ENCODE measurements at places on chromosomes 5 and 9. TPM values are rescaled to one million over a fixed set of nuclear protein-coding genes. Genes with fewer than 3 reads are reported as not detected.

PCDHB10 gene
- 1.4 TPM for total RNA-seq

ROR2 gene
- total RNA-seq: 6.1 TPM

ARSI gene
- total RNA-seq: 3.3 TPM

GFPT2 gene
- total RNA-seq: 5.1 TPM

GRCh38 chr9:81565609-81566008 is 123.7 kb downstream of the TLE1 start:
- H3K27me3 ChIP-seq: no peaks in the 10 kb centered on the region
- no peaks in the 10 kb centered on the region for H3K4me1 ChIP-seq
- no peak for DNase-seq
- H3K4me3 ChIP-seq: no peak overlapping the region
- H3K36me3 ChIP-seq: no peaks in the 10 kb centered on the region

DNA sequence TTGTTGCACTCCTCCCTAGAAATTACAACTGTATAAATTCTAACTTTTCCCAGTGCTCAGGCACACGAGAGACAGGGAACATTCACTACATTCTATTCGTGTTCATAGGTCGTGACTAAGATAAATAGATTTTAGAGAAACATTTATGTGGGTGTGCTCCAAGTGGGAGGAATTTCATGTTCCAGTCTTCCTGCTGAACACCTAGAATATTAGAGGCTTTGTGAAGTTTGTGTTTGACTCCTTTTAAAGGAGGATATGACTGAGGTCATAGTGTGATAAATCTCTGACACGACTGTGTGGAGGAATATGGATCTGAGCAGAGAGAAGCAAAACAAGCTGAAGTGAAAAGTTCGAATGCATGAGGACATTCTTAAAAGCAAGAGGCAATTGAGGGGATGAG is 355.3 kb downstream of the ZSWIM6 start:
- H3K4me1 ChIP-seq: no peaks in the 10 kb centered on the region
- H3K27ac ChIP-seq: no peak overlapping the region
- no peak for DNase-seq
- no peak overlapping the region for H3K4me3 ChIP-seq

DNA sequence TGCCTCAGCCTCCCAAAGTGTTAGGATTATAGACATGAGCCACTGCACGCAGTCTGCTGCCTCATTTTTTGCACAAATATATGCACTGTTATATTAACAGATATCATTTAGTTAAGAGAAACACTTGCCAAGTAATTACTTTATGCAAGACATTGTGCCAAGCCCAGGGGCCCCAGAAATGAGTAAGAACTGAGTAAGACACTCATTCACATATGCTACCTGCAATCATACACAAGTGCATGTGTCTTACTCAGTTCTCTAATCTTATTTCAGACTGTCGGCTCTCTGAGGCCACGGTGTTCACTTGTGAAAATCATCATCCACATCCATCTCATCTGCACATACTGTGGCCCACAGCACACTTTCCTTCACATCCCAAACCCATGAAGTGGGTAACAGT is 16.0 kb downstream of the TRAF1 start:
- peaks cover 4% of the 10 kb centered on the region for H3K36me3 ChIP-seq
- no peak overlapping the region for H3K27ac ChIP-seq
- H3K27me3 ChIP-seq: no peaks in the 10 kb centered on the region
- peaks cover 12% of the 10 kb centered on the region for H3K4me1 ChIP-seq
- no peak for DNase-seq

DNA sequence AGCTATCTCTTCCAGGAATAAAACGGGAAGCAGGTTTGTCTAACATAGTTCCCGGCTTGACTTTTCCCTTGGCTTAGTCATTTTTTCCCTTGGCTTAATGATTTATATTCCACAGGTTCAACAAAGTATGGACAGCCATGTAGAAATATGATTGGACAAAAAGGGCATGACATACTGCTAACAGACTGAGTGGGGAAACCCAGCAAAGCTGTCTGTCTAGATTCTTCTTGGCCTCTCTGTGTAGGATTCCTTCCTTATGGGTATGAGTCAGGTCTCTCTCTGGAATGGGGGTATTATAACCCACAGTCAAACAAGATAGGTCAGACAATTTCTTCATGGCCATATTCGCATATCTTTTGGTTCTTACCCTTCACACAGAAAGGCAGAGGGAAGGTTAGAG is 5.7 kb upstream of the MTAP start:
- H3K36me3 ChIP-seq: no peaks in the 10 kb centered on the region
- DNase-seq: no peak
- no peak overlapping the region for H3K4me3 ChIP-seq

- no peaks in the 10 kb centered on the region for H3K4me1 ChIP-seq
- peaks cover 4% of the 10 kb centered on the region for H3K27me3 ChIP-seq
- H3K4me3 ChIP-seq: no peak overlapping the region
- H3K27ac ChIP-seq: no peak overlapping the region
- DNase-seq: no peak
- no peaks in the 10 kb centered on the region for H3K36me3 ChIP-seq
These were observed 280.5 kb downstream of the ICE1 start for GRCh38 chr5:5702934-5703333.

DNA sequence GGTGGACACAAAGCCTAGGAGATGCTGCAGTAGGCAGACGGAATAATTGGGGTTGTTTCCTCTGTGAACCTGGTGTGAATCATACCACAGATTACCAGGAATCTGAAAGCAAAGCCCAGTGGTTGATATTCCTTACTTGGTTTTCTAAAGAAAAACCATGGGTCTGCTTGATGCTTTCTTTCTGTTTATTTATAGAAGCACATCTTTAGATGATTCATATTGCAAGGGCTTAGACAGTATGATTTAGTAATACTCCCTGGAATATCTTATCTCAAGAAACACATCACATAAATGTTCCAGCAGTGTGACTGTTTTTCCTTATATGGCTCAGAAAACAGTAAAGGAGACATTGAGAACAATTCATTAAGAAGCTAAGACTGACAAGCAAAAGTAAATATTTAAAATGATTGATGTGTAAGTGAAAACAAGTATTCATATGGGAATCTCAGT is 623.3 kb downstream of the RAB3C start:
- no peaks in the 10 kb centered on the region for H3K36me3 ChIP-seq
- H3K27ac ChIP-seq: no peak overlapping the region
- no peaks in the 10 kb centered on the region for H3K27me3 ChIP-seq
- H3K4me3 ChIP-seq: no peak overlapping the region

GRCh38 chr9:91855196-91855595 is 94.8 kb downstream of the ROR2 start:
- DNase-seq: no peak
- H3K36me3 ChIP-seq: no peaks in the 10 kb centered on the region
- no peak overlapping the region for H3K4me3 ChIP-seq
- H3K27ac ChIP-seq: no peak overlapping the region

GRCh38 chr9:125537442-125538091 is 169.4 kb downstream of the MAPKAP1 start:
- DNase-seq: no peak
- no peaks in the 10 kb centered on the region for H3K27me3 ChIP-seq
- no peak overlapping the region for H3K4me3 ChIP-seq
- peak overlapping the region; percentile 44 for H3K27ac ChIP-seq
- H3K4me1 ChIP-seq: peaks cover 29% of the 10 kb centered on the region
- no peaks in the 10 kb centered on the region for H3K36me3 ChIP-seq

- DNase-seq: no peak
- no peaks in the 10 kb centered on the region for H3K27me3 ChIP-seq
These were observed 26.7 kb downstream of the FOXI1 start for GRCh38 chr5:170132269-170132975.

DNA sequence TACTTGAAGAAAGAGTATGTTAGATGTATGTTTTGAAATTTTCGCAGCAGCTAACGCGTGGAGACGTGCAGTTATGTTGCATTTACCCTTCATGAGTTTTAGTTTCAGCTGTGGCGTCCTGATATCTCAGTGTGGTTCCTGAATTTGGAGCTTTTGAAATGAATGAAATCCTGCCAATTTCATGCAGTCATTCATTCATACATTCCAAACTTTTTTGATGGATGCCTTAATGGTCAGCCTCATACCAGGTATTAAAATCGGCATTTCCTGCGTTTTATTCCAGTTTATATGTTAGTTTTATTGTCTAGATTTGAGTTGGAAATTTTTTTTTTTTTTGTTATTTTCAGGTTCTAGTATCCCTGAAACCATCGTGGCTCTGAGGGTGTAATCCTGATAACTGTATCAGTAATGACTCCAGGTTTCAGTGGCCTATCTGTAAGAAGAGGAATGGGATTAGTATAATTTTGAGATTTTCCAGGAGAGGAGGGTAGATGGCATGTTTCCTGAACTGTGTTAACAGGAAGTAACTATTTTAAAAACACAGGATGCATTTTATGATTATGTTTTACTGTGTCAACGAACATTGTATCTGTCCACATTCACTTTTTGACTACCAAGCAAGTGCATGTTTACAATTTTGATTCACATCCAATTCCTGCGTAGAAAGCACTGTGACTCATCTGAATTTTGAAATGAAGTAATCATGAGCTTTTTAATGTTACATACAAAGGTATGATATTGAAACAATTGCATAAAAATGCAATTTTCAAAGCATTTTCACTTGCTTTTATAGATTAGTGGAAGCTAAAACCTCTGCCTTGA is 1.0 kb downstream of the FOCAD start:
- H3K27me3 ChIP-seq: no peaks in the 10 kb centered on the region
- peaks cover 21% of the 10 kb centered on the region for H3K4me1 ChIP-seq
- DNase-seq: no peak
- peak overlapping the region; percentile 90 for H3K27ac ChIP-seq

DNA sequence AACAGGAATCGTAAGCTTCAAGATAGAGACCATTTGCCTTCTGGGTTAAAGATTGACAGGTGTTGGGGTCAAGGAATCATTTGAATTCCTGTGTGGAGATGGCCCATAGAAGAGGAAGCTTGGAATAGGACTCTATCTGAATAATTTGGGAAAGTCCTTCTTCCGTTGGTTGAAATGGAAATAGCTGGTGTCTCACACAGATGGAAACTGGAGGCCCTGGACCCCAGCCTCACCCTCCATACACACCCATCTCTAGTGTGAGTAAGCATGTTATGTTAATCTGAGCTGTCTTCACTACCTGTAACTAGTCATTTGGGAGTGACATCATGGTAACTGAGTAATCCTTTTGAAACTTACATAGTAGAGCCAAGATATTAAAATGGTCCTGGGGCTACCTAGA is 184.4 kb downstream of the CD180 start:
- H3K36me3 ChIP-seq: no peaks in the 10 kb centered on the region
- H3K27ac ChIP-seq: peak overlapping the region; percentile 83
- H3K27me3 ChIP-seq: no peaks in the 10 kb centered on the region
- H3K4me3 ChIP-seq: no peak overlapping the region
- no peak for DNase-seq

DNA sequence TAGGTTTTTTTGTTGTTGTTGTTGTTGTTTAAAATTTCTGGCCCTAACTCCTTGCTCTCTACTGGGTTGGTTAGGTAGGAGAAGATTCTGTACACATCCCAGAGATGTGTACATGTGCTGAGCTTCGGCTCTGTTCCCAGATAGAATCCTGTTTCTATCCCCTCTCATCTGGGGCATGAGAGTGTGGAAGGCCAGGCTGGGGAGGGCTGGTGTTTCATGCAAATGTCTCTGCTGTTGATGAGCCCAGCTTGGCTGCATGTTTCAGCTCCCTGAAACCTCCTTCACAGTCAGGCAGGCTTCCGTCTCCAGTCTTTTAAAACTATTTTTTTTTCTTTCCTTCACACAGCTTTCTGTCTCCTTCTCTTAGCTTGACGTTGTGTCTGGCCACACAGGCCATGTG is 526.9 kb upstream of the KLF4 start:
- peaks cover 5% of the 10 kb centered on the region for H3K4me1 ChIP-seq
- no peak overlapping the region for H3K4me3 ChIP-seq
- DNase-seq: no peak

DNA sequence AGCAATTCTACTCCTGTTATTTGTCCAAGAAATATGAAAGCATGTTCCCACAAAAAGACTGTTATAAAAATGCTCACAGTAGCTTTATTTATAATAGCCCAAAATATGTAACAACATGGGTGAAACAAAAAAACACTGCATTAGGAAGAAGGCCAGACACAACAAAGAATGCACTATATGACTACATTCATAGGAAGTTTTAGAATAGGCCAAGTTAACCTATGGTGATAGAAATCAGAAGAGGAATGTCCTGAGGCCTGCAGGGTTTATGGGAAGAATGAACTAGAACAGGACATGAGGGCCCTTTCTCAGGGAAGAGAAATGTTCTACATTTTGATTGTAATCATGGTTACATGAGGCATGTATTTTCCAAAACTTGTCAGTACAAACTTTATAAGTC is 24.7 kb upstream of the TAS2R1 start:
- no peak overlapping the region for H3K27ac ChIP-seq
- H3K4me3 ChIP-seq: no peak overlapping the region
- H3K36me3 ChIP-seq: no peaks in the 10 kb centered on the region
- no peaks in the 10 kb centered on the region for H3K27me3 ChIP-seq
- H3K4me1 ChIP-seq: peaks cover 5% of the 10 kb centered on the region
- no peak for DNase-seq

DNA sequence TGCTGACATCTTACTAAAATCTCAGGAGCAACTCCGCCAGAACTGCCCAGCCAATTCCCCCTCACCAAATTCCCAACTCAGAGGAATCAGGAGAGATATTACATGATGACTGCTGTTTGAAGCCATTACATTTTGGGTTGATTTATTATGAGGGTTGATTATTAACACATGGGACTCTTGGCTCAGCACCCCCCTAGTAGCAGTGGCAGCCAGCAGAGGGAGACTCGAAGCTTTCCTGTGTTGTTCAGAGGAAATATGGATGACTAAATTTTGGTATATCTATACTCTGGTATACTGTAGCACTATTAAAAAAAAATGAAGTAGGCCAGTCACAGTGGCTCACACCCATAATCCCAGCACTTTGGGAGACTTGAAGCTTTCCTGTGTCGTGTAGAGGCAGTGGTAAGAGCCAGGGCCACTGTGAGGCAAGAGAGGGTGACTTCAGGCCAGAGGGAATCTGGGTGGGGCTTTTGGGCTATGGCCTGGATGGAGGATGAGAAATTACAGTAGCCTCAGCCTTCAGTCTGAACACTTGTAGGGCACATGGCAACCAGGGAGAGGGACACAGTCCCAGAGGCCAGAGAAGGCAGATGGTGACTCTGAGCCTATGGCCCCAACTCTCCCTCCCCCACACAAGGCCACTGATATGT is 111.4 kb downstream of the LHX2 start:
- no peaks in the 10 kb centered on the region for H3K4me1 ChIP-seq
- no peak overlapping the region for H3K4me3 ChIP-seq
- no peak overlapping the region for H3K27ac ChIP-seq
- no peaks in the 10 kb centered on the region for H3K36me3 ChIP-seq
- H3K27me3 ChIP-seq: peaks cover 13% of the 10 kb centered on the region

DNA sequence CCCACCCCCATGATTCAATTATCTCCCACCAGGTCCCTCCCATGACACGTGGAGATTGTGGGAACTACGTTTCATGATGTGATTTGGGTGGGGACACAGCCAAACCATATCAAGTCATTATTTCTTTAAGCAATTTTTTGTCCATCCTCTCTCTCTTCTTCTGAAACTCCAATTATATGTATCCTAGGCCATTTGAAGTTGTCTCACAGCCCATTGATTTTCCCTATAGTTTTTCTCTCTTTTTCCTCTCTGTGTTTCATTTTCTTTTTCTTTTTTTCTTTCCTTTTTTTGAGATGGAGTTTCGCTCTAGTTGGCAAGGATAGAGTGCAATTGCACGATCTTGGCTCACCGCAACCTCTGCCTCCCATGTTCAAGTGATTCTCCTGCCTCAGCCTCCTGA is 101.9 kb upstream of the CXCL14 start:
- H3K4me1 ChIP-seq: peaks cover 3% of the 10 kb centered on the region
- DNase-seq: no peak
- no peaks in the 10 kb centered on the region for H3K27me3 ChIP-seq

GRCh38 chr9:128191406-128192046 is at the start of gene CIZ1:
CIZ1 (minus strand) TSS chr9:128191572; CDS start chr9:128190857, 715 bp downstream.
- H3K4me1 ChIP-seq: peaks cover 38% of the 10 kb centered on the region
- peak within 1 kb of the TSS; percentile 92 for H3K4me3 ChIP-seq
- peaks cover 22% of the 10 kb centered on the region for H3K36me3 ChIP-seq
- peak; percentile 85 for DNase-seq
- H3K27ac ChIP-seq: peak within 1 kb of the TSS; percentile 94
